ENCODE measurements at places on chromosomes 7 and 10.

- no peak for DNase-seq
These were observed 683.7 kb upstream of the FZD8 start for GRCh38 chr10:36325815-36326214.

DNA sequence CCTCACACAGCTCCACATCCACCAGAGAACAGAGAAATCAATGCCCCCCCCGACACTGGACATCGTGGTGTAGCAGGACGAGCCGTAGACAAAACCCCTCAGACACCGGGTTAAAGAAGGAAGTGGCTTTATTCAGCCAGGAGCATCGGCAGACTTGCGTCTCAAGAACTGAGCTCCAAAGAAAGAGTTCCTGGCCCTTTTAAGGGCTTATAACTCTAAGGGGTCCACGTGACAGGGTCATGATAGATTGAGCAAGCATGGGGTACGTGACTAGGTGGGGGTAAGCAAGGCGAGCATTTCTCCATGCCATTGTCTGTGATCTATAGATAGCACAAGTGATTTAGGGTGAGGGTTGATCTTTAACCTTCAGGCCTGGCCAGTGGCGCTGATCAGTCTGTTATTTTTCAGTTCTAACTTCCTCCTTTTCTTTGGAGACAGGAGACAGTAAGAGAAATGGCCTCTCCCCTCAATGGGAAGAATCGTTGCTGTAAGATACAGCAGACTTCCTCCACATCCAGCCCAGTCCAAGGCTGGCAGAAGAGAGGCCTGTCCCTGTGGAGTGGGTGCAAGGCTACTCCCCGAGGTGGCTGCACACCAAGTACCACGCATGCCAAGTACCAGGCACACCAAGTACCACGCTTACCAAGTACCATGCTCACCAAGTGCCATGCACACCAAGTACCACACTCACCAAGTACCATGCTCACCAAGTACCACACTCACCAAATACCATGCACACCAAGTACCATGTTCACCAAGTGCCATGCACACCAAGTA, 19.5 kb upstream of the PPP2R2D start:
- DNase-seq = no peak

DNA sequence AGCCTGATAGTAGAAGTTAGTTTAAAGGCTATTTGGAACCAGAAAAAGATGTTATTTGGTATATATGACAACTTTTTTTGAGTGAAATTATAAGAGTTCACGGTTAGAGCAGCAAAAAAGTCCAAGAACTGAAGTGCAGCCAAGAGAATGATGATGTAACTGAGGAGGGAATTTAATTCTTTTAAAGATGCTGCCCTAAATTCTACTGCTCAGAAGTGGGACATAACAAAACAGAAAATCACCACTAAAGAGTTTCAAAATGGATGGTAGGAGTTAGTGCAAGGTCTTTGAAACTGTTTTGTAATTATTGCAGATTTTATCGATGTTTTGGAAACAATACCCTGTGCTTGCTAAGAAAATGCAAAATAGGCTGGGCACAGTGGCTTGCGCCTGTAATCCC, 6.5 kb downstream of the SAMD8 start:
- DNase-seq = no peak

DNA sequence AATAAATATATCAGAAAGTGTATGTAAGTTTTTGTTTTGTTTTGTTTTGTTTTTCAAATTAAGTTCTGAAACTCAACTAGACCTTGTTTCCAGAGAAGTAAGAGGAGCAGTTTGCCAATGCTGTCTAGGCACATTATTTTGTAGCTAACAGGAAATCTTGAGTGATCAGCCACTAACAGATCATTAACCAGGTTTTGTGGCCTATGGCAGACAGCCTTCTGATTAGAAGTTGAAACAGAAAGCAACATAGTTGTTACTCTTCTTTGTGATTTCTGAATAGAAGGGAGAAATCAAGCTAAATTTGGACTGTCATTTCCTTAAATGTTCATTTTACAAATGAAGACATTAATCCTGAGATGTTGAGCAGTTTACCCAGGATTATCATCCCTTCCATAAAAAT, 142.6 kb downstream of the PLXDC2 start:
- no peak for DNase-seq

DNA sequence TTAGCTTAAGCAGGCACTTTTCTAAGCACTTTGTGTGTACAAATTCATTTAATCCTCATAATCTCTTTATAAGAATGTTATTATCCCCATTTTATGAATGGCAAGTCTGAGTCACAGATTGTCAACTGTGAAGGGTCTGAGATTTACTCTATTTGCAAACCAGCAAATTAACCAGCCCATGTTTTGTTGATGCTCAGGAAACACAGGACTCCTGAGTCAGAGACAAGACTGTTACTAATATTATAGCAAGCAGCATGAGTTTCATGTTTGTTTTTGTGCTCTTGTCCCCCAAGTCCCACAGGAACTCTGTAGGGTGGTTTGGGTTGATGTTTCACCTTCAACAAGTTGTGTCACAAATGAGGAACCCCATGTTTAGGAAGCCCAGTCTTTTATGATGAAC, 182.0 kb upstream of the PPP1R3A start:
- no peak for DNase-seq

GRCh38 chr7:46745707-46746090, 824.6 kb upstream of the IGFBP3 start:
- no peak for DNase-seq

DNA sequence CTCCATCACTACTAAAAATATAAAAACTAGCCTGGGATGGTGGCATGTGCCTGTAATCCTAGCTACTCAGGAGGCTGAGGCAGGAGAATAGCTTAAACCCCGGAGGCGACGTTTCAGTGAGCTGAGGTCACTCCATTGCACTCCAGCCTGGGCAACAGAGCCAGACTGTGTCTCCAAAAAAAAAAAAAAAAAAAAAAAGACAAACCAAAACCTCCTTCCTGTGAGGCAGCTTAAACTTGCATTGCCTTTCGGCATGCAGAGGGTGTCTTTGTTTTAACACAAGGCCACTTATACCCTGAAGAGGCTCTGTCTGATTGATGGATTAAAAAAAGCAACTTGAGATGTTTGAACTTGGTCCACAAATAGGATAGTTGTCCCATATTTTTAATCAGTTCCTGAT, 128.4 kb upstream of the RSU1 start:
- DNase-seq = no peak

GRCh38 chr7:159193543-159194090, 49.0 kb upstream of the VIPR2 start:
- no peak for DNase-seq

DNA sequence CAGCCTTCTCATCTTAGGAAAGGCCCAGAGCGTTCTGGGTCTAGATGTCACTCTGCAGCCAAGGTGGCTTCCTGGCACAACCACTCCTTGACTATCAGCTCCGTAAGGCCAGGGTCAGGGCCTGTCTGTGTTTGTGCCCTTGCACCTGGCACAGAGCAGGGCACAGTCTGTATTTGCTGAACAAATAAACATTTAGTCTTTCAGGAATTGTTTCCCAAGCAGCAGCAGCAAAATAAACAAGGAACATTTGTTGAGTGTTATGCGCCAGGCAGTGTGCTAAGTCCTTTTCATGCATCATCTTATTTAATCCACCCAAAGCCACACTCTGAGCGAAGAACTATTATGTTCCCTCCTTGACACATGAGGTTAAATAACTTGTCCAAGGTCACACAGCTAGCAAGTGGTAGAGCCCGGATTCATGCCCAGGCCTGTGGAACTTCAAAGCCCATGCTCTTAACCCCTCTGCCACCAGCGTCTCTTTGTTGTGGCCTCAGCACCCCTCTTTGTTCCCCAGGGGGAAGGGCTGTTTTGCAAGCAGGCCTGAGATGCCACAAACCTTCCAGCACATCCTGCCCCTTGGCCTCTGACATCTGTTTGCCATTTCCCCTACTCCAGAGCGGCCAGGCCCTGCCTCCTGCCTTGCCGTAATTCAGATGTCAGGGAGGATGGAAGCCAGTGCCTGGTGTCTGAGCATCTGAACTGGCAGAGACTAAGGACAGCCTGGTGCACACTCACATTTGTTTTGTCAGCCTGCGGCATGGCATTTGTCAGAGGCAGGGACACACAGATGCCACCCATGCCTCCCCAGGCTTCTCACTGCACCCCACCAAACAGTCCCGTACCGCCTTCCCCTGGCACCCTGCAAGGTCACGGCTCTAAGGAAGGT, 325.8 kb upstream of the ZMIZ1 start:
- DNase-seq = no peak

GRCh38 chr10:51394039-51394438, 305.4 kb downstream of the CSTF2T start:
- no peak for DNase-seq

DNA sequence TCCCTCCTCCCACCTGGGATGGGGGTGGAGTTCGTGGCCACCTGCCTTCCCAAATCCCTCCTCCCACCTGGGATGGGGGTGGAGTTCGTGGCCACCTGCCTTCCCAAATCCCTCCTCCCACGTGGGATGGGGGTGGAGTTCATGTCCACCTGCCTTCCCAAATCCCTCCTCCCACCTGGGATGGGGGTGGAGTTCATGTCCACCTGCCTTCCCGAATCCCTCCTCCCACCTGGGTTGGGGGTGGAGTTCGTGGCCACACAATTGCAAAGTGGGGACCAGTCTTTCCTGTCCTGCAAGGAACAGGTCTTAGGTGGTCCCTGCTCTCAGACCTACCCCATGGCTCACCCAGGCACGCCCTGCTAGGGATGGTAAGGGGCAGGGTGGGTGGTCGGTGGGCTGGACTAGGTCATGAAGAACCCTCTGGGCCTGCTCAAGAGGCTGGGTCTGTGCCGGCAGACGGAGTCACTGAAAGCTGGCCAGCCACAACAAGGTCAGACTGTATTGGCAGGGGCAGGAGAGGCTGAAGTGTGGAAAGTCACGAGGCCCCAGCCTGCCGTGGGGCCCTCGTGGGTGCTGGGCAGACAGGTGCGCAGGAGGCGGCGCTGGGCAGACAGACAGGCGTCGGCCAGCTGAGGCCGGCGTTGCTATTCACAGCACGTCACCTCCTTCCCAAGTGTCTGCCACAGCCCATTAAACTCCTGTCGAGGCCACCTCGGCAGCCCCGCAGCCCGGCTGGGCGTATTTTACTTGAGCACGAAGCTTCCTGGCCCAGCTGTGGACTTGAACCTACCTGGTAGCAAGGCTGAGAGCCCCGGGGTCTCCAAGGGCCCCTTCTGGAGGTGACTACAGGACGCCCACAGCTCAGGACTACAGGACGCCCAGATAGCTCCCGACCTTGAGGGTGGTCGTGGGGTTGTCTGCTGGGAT, 4.1 kb downstream of the KNDC1 start:
- peak; percentile 19 for DNase-seq

DNA sequence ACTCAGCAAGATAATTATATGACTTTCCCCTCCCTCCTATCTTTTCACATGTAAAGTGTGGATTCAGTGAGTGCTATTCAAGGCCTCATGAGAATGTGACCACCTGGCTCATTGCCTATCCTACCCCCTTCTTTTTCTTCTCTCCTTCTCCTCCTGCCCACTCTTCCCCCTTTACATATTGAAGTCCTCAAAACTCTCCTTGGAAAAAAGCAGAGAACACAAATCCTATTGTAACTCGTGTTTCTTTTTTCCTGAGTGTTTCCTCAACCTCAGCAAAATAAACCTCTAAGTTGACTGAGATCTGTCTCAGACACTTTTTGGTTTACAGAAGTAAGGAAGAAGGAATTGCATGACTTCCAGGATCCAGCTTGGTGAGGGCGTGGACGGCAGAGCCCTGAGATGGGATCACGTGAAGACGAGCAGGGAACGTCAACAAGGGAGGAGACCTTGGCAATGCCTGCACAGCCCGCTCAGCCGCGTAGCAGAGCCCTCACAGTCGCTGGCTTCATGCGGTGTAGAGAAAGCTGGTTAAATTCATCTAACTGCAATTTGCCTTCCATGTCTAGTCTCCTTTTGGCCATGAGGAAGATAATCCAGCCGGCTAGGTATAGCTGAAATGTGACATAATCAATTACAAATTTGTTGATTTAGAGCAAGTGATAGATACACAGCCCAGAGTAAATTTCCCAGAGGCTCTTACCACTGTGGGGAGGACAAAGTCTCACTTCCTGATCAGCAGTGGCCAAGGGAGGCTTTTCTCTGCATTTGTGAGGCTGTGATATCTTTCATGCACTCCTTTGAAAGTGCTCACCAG, 75.7 kb downstream of the LYZL2 start:
- DNase-seq = no peak

DNA sequence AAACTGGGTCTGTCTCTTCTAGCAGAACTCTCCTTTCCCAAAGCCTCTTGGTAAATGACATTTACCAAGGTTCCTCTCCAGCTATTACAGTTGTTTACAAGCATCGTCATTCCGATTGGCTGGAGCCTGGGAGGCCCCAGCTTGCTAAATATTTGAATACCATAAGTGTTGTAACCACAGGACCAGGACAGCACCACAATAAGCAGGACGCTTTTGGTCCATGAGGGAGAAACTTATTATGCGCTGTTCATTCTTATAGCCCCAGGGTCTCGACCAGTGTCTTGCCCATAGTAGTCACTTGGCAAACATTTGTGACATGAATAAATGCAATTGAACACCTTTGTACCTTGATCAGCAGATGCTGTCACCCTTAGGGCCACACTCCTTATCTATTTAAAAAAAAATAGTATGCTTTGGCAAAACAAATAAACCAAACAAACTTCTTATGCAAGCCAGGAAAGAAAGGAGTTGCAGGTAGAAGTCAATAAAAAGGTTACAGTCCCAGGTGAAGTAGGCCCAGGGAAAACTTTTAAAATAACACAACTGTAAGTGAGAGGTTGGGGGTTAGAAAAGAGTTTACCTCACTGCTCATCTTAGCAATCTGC, 32.8 kb downstream of the NRAP start:
- no peak for DNase-seq

DNA sequence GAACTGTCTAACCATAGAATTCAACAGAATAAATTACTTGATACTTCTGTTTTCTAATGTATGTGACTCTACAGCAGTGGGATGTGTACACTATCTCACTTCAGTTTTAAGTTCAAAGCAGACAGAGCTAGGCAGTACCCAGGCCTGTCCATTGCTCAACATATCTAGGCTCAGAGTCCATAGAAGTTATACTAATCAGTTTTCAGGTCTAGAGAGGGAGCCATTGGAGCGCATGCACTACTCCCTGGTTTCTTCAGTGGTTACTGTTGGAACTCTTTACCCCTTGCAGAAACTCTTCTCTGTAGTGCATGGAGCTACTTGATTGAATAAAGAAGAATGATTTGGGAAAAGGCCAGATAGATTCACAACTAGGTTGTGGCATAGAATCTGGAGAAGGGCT, 4.4 kb downstream of the CD36 start:
- DNase-seq = no peak

DNA sequence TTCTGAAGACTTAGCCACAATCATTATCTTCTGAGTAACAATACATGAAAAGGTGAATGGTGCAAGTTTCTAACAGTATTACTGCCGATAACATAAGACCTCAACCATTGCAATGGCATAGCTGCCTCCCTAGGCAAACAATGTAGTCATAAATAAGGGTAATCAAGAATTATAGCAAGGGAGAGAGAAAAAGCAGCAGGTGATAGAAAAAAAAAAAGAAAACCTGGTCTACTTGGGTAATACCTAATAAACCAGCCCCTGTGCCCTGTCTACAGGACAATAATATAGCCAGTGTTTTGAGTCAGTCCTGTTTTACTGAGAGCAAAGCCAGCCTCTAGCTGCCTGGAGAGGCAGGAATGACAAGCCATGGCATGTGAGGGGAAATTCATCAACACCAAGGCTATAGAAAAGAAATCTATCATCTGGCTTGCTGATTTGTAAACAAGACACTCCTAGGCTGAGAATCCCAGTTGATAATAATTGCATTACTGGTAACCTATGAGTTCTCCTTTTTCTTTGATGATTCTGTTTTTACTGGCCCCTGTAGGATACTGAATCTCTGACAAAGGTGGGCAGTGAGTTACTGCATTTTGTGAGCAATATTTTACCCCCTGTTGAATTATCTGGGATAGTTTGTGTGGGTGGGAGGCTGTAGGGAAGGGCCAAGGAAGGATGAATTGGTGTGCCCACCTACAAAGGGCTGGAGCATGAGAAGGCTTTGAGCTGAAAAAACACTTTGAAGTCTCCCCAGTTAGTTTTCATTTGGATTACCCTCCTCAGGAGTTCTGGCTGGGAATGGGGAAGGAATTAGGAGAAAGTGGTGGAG, 1.7 kb upstream of the WEE2 start:
- DNase-seq = no peak

Measured in C1 segment of cervical spinal cord (tissue), 14 donors.